ENCODE measurements at places on chromosomes 4 and X.
A peak's percentile ranks its signal among the peaks of the same experiment; 100 is the strongest.

GRCh38 chrX:150961631-150962030 lies 21.5 kb upstream of the HMGB3 start:
- DNase-seq: no peak

DNA sequence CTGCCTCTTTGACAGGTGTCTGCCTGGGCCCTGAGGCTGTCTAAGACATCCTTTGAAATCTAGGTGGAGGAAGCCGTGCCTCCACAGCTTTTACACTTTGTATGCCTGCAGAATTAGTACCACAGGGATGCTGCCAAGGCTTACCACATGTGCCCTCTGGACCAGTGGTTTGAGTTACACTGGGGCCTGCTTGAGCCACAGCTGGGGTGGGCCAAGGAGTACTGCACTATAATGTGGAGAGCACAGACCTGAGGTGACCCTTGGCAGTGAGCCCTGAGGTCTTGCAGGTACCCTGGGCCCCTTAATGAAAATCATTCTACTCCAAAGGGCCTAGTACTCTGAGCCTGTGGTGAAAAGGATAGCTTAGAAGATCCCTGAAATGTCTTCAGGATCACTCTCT lies 27.2 kb upstream of the IRS4 start:
- no peak for DNase-seq

DNA sequence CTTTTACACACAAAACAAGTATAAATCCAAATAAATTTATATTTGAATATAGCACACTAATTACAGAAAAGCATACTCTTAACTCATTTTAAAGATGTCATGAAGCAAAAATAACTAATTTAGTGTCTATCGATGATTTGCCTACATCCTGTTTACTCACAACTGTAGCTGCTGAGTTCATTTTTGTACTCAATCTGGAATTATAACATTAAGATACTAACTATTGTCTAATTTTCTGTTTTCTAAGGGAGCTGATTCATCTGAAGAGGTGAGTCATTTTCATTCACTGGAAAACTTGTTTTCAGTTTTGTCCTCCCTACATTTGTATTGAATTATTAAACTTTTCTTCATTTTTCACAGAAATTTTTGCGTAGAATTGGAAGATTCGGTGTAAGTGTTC lies 3.7 kb downstream of the STATH start:
- no peak for DNase-seq

DNA sequence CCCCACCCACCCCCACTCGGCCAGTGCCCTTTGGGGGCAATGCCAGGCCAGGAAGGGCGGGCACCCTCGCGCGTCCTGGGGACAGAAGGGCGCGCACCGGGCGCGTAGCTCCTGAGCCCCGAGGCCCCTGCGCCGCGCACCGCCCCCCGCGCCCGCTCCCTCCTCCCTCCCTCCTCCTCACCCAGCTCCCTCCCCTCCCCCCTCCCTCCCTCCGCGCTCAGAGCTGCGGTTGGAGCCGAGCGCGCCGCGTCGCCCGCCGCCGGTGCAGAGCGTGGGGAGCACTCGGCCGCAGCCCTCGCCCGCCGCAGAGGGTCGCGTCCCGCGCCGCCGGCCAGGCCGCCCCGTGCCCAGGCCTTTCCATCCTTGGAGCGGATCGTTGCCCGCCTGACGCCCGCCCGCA lies at the start of gene ATP2B3:
ATP2B3 (plus strand) TSS at position 220 of the 400 bp plus-strand sequence. CDS start 18,606 bp downstream, outside the sequence.
- DNase-seq: no peak

DNA sequence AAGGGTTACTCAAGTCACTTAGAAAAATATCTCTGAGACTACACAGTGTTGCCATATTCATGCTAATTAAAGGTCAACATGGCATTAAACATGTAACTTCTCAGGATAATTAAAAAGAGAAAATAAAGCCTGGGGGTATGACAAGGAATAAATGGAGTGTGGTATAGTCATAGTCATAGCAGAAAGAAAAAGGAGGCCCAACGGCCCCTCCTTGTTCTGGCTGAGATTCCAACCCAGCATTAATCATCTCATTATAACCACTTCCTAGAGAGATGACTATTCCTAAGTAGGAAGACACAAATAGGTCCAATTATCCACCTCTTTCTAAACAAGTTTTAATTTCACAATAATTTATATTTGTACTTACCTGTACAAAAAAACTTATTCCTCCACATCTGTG lies 778.4 kb upstream of the AADAT start:
- no peak for DNase-seq

DNA sequence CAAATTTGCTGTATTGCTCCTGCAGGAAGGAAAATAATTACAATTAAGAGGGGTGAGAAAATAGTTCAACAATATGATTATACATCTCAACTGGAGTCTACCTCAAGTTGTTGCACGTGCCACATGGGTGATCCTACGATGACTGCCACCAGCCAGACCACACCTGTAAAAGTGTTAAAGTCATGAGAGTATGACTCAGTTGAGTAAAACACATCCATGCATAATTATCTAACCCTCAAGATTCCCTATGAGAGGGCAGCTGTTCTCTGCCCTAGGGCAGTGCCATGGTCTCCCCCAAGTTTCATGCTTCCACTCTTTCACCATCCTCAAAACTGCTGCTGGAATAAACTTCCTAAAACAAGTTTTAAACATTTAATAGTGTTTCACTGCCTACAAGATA lies 44.1 kb downstream of the QRFPR start:
- DNase-seq: no peak

DNA sequence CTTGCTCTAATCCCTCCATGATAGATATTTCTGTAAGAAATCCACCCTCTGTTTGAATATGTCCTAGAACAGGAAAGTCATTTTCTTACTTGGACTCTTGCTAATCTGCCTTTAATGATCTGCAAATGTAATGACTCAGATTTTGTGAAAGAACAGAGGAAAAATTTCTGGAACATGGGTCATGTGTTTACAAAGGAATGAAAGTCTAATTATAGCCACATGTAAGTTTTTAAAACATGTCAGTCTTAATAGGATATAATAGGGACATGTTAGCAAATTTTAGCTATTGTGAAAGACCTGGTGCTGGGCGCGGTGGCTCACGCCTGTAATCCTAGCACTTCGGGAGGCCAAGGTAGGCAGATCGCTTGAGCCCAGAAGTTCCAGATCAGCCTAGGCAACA lies 47.6 kb downstream of the GRK4 start:
- DNase-seq: no peak

GRCh38 chrX:69109706-69110105 lies 55.5 kb downstream of the PJA1 start:
- no peak for DNase-seq

DNA sequence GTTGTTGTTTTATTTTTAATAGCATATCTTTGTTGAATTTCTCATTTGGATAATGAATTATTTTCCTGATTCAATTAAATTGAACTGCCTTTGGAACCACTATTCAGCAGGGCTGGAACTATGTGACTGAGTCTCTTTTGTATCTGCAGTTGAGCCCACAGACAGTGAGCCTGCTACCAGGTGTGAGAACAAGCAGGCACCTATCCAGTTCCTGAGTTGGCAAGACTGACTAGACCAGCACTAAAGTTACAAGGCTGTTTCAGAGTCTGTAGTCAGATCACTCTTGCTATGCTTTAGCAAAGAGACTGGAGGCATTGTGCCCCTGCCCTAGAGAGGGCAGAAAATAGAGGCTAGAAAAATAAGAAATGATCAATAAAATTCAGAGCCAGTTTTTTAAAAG lies 237.3 kb upstream of the GRID2 start:
- DNase-seq: no peak

GRCh38 chr4:71251261-71251660 lies 87.6 kb upstream of the SLC4A4 start:
- DNase-seq: no peak

DNA sequence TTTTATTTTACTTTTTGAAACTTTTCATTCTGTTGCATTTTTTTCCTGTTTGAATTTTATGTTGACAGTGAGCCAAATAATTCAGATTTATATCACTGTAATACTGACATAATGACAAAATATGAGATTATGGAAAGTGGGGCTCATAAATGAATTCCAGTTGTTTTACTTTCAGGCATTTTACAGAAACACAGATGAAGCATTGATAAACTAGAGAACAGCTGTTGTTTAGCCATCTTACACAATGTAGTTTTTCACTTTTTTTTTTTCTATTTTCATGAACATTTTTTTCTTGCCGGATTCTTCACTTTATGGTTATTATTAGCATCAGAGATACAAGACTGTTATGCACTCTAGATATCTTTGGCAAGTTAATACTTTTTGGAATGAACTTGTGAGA lies 91.7 kb upstream of the PAQR3 start:
- DNase-seq: no peak

DNA sequence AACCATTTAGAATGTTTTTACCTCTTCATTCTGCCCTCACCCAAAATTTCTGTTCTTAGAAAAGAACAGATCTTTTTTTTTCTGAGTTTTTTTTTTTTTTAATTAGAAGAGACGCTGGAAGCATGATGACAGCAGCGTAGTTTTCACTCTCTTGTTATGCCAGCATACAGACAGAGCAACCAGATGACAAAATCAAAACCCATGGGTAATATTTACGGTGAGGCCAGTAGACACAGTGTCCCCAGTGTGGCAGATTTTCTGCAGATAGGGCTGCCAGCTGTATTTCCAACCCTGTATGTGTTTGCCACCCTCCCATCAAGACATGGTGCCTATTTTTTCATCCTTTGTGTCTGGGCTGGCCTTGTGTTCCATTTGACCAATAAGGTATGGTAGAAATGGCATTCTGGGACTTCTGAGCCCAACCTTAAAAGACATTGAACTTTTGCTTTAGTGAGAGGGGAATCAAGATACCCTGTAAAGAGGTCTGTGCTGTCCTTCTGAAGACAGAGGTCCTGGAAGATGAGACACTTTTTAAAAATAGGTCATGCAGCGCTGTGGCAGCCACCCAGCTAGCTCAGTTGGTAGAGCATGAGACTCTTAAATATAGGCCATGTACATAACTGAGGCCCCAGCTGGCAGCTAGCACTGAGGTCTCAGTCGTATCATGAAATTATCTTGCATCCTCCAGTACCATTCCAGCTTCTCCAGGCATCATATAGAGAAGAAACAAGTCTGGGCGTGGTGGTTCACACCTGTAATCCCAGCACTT lies 6.7 kb upstream of the ZNF41 start:
- DNase-seq: no peak

DNA sequence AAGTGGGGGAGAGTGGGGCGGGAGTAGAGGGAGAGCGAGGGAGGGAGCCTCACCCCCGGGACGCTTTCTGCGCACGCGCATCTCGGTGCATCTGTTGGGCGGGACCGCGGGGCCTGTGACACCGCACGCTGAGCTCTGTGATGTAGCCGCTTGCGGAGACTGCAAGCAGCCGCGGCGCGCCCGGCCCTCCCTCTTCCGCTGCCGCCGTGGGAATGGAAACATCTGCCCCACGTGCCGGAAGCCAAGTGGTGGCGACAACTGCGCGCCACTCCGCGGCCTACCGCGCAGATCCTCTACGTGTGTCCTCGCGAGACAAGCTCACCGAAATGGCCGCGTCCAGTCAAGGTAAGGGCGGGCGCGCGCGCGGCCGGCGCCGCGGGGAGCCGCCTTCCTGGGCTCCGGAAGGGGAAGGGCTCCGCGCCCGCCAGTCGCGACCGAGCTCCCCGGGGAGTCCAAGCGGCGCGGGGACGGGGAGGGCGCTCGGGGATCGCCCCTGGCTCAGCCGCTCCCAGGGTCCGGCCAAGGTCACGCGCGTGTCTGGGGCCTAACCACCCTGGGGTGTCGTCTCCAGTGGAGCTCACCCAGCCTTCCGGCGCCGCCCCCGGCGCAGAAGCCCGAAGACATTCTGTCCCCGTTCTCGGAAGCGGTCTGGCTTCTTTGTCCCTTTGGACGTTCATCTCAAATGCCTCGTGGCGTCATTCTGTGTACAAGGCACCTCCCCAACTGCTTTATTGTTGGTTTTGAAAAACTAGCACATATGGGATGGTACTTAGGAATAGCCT lies at the start of gene FUNDC2:
FUNDC2 (plus strand) TSS at position 118 of the 782 bp plus-strand sequence; CDS start at position 213, 95 bp downstream.
- DNase-seq: peak; percentile 97

DNA sequence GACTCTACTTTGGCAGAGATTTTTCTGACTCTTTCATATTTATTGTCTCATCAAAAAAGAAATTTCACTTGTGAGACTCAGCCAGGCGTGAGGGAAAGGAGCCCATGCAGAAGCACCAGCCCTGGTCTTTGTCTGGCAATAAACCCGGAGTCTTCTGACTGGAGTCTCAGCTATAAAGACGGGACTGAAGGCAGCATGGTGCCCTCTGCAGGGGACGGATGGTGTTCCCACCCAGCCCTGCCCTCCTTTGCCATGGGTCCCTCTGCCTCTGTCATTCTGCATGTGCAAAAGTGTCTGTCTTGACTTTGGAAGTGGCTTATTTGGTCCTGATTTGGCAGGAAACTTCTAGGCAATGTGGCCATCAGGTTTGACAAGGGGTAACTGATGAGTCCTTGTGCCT lies 14.2 kb downstream of the ZNF185 start:
- no peak for DNase-seq

GRCh38 chr4:79871961-79872360 lies 201.1 kb downstream of the ANTXR2 start:
- no peak for DNase-seq

- DNase-seq: peak; percentile 75
Observed at GRCh38 chr4:37685161-37685822, 884 bp downstream of the RELL1 start.

GRCh38 chr4:137082061-137082460 lies 450.2 kb downstream of the PCDH18 start:
- DNase-seq: no peak

DNA sequence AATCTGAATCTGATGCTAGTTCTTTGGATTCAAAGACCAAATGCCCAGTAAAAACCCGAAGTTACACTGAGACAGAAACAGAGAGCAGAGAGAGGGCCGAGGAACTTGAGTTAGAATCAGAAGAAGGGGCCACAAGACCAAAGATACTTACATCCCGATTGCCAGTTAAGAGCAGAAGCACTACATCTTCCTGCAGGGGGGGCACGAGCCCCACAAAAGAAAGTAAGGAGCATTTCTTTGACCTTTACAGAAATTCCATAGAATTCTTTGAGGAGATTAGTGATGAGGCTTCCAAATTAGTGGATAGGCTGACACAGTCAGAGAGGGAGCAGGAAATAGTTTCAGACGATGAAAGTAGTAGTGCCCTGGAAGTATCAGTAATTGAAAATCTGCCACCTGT lies 309.3 kb downstream of the ANK2 start:
- DNase-seq: no peak

DNA sequence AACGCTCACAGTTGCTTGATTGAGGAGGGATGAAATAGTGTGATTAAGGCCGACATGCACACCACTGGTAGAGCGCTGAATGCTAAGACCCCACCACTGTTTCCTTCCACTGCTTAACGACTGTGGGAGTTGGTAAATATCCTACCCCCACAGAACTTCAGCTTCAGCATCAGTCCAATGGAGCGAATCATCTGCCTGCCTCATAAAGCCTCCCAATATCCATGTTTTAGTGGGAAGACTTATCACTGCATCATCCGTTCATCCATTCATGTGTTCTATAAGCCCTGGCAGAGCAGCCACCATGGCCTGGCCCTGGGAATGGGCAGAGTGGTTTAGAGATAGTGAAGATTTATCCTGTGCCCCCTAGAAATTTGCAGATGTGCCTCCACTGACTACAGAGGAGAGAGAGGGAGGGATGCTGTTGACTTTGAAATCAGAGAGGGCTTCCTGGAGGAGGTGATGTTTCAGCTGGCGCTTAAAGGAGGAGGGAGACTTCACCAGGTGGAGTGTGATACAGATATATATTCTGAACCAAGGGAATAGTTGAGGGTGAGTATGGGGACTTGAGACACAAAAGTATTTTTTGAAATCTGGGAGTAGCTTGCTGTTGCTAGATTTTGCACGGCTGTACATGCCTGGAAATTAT lies 71.9 kb upstream of the STX18 start:
- DNase-seq: no peak

- no peak for DNase-seq
Observed at GRCh38 chr4:163482190-163482589, 8.6 kb upstream of the TKTL2 start.

All from esophagus muscularis mucosa (tissue), 4 donors.